ENCODE measurements at places on chromosomes 4 and X. TPM values are rescaled to one million over a fixed set of nuclear protein-coding genes. Genes with fewer than 3 reads are reported as not detected.

The CSAG2 gene
- not detected for total RNA-seq

The NR3C2 gene
- 26.2 TPM for total RNA-seq

The PNMA6F gene
- not detected for total RNA-seq

The TMEM47 gene
- total RNA-seq: 20.7 TPM

The SH3TC1 gene
- total RNA-seq: 52.2 TPM

The BBS12 gene
- total RNA-seq: 4.2 TPM

The C1QTNF7 gene
- total RNA-seq: 3.3 TPM

The RNF150 gene
- total RNA-seq: 13.2 TPM

The MAGIX gene
- total RNA-seq: 1.0 TPM

The CTAG1A gene
- not detected for total RNA-seq

The FGD1 gene
- 7.3 TPM for total RNA-seq

The TMEM35A gene
- 2.3 TPM for total RNA-seq

The ARHGEF6 gene
- total RNA-seq: 30.4 TPM

The SPANXA2 gene
- not detected for total RNA-seq

The ALAS2 gene
- total RNA-seq: 65.2 TPM

The PHOX2B gene
- not detected for total RNA-seq

The NHS gene
- 20.2 TPM for total RNA-seq

The TMEM31 gene
- 1.4 TPM for total RNA-seq

The NHSL2 gene
- total RNA-seq: 38.0 TPM

The TEX11 gene
- not detected for total RNA-seq

The CPLX1 gene
- 11.6 TPM for total RNA-seq

The THAP6 gene
- total RNA-seq: 25.0 TPM

The MAGEA12 gene
- not detected for total RNA-seq

The GNRHR gene
- total RNA-seq: not detected

The DNAAF6 gene
- total RNA-seq: not detected

The PAGE5 gene
- not detected for total RNA-seq

The XAGE5 gene
- total RNA-seq: not detected

The NOX1 gene
- total RNA-seq: not detected

The JAKMIP1 gene
- 0.76 TPM for total RNA-seq

The RPS6KA6 gene
- total RNA-seq: 2.7 TPM

The POLN gene
- total RNA-seq: 7.7 TPM

The RAB39B gene
- total RNA-seq: 0.58 TPM

The FOXR2 gene
- total RNA-seq: not detected

The NDNF gene
- 11.8 TPM for total RNA-seq

The PAK3 gene
- total RNA-seq: 49.4 TPM

The MAGEA6 gene
- not detected for total RNA-seq

The CABS1 gene
- total RNA-seq: not detected

The SMPX gene
- not detected for total RNA-seq

The ARHGAP6 gene
- total RNA-seq: 13.8 TPM

The BANK1 gene
- 5.3 TPM for total RNA-seq

The DYNLT3 gene
- total RNA-seq: 33.3 TPM

The NXF2 gene
- not detected for total RNA-seq

The ENOX2 gene
- 16.1 TPM for total RNA-seq

The USP26 gene
- total RNA-seq: not detected

The RNF128 gene
- total RNA-seq: 3.0 TPM

The GCNA gene
- total RNA-seq: 3.6 TPM

The IL2RG gene
- 9.9 TPM for total RNA-seq

The XIAP gene
- total RNA-seq: 62.0 TPM

The CXCL10 gene
- 5.0 TPM for total RNA-seq

The CXCL9 gene
- total RNA-seq: 1.6 TPM

The ZNF518B gene
- 20.3 TPM for total RNA-seq

The FAM184B gene
- not detected for total RNA-seq

The NWD2 gene
- not detected for total RNA-seq

The NDST3 gene
- 0.89 TPM for total RNA-seq

The NAP1L3 gene
- total RNA-seq: 5.5 TPM

The LCORL gene
- total RNA-seq: 29.7 TPM

The MAGEA4 gene
- total RNA-seq: not detected

The F9 gene
- not detected for total RNA-seq
